Activated B cell treated with CpG ODN at 0.5 μM for 24 hours (primary cell): ENCODE measurements at places on chromosomes 3 and 15. TPM values are rescaled to one million over a fixed set of nuclear protein-coding genes. Genes with fewer than 3 reads are reported as not detected.

GRCh38 chr15:38670128-38671005, 105.8 kb upstream of the RASGRP1 start:
- peak; percentile 26 for DNase-seq

DNA sequence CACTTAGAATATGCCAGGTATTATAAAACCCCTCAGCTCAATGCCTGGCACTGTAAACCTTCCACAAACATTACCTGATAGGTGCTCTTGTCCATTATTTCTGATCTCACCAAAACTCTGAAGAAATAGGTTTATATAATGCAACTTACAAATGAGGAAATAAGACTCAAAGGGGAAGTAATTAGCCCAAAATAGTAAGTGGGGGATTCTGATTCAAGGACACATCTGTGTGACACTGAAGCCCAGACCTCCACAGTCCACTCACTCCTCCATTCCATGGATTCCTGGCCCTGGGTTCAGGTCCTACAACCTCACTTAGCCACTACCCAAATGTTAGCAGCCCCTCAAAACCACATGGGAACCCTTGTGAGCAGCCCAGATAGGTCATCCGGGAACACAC, 49.9 kb downstream of the TRANK1 start:
- DNase-seq: no peak

- DNase-seq: no peak
These were observed 1.2 kb upstream of the ICE2 start for GRCh38 chr15:60480149-60480548.

The KBTBD8 gene
- 45.4 and 53.3 TPM in 2 replicates for total RNA-seq

The C3orf22 gene
- not detected in 2 replicates for total RNA-seq

The FOXB1 gene
- not detected in 2 replicates for total RNA-seq

DNA sequence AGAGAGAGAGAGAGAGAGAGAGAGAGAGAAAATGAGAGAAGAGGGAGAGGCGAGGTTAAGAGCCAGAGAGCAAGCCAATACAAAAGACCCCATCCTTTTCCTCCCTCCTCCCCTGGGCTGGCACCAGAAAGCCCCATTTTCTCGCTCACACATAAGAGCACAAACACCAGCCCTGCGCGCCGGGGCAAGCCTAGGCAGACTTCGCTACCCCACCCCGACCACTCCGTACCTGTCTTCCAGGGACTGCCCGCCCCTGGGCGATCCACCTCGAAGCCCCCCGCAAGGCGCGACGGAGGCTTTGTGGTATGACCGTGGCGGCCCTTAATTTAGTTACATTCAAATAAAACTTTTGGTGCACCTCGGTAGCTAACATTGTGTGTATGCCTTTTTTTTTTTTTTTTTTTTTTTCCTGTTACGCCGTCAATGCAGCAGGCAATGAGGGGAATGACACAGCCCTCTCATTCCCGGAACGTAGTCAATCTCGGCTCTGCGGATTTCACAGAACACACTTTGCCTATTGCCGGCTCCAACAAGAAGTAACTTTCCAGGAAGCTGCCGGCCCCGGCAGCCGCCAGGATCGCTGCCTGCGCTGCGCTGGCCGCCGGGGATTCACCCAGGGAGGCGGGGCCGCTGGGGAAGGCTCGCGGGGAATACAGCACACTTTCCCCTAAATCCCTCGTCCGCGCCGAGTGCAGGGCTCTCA, 7.7 kb downstream of the BCL6 start:
- DNase-seq: peak; percentile 53

The ROBO1 gene
- total RNA-seq: 3.1 TPM in 2 replicates

DNA sequence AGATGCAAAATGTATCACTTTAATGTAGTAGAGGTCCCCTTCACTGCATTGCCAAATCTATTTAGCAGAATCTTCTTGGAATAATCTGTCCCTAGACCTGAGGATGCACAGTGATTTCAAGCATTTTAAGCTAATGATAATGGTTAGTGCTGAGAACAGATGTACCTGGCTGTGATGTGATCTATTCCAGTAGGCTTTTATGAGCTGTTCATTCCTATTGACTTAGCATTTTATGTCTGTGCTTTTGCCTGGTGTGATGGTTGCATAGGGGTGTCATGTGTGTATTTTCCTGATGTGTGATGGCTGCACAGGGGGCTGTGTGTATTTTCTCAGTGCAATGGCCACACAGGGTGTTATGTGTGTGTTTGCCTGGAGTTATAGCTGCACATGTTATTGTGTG, 272.9 kb downstream of the TIGIT start:
- DNase-seq: no peak

GRCh38 chr15:83057696-83058376, 9.2 kb downstream of the BTBD1 start:
- DNase-seq: no peak

DNA sequence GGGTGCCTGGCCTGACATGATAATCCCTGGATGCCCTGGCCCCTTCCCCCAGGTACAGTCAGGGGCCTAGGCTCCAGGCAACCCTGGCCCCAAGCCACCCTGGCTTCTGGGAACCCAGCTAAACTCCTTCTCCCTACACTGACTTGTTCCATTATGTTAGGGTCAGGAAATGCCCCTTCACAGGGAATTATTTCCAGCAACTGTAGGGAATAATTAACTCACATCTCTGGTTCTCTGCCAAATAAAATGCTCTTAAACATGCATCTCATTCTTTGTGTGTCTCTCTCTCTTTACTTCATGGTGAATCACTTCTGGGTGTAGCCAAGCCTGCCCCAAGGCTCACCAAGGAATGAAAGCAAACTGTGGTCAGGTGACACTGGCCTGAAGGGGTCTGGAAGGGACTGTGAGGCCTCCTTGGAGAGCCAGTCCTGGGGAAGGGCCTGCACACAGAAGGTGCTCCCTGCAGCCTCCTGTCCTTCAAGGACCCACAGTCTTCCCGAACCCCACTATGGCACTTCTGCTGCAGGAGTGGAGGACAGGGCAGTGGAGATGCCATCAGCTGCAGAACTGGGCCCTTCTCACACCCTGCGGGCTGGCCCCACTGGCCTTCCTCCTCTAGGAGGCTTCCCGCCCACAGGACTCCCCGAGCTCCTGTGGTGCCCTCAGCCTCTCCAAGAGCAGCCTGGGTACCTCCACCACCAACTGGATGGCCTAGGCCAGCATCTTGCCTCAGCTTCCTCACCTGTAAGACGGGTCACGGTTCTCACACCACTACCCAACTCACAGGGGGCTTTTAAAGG, 17.6 kb downstream of the TKT start:
- no peak for DNase-seq

- DNase-seq: no peak
These were observed at the start of gene EFHB for GRCh38 chr3:19934098-19934566. Gene EFHB, minus strand, starts transcription at chr3:19934217. Its CDS starts 199 bp downstream, at chr3:19934018.

DNA sequence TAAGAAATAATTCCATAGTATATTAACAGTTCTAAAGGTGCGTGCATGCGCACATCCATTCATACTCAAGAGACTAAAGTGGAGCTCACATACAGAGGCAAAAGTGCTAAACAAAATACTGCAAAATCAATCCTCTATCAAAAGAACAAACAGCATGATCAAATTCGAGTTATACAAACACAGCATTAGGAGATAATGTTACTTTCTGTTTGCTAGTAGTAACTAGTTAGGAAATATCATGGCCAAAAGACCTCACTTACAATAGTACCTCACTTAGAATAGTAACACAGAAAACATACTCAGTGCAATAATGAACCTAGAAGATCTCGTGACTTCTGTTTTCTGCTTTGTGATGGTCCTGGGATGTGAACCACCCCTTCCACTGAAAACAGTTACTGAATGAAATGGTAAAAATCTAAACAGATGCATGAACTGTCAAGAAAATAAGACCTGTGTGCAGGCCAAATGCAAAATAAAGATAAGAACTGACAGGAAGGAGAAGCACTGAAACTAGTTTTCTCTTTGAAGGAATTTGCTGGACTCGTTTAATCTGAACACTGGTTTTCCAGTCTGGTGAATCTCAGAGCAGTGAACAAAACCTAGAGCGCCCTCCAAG, 20.9 kb upstream of the CEMIP start:
- DNase-seq: no peak

GRCh38 chr3:194768586-194768985, 82.9 kb downstream of the FAM43A start:
- DNase-seq: no peak

- DNase-seq: peak; percentile 12
These were observed 2.8 kb downstream of the VIPR1 start for GRCh38 chr3:42505128-42505848.

DNA sequence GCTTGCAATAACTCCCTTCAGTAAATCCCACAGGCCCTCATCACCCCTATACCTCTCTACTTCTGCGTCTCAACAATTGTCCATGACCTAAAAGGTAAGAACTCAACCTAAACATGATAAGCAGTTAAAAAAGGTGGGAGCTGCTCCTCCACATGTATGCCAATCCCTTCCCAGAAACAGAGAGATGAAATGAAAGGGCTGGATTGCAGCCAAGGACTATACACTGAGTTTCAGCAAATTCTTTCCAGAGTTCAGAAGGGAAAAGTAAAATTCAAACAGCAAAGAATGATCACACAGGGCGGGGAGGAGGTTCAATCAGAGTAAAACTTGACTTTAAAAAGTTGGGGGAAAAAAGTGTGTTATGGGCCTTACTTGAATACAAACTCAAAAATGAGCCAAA, 27.5 kb downstream of the PLOD2 start:
- DNase-seq: no peak

GRCh38 chr3:82194870-82195269, 433.4 kb upstream of the GBE1 start:
- no peak for DNase-seq

The OR5K2 gene
- total RNA-seq: not detected in 2 replicates

- DNase-seq: no peak
These were observed 76.4 kb upstream of the TNFAIP8L3 start for GRCh38 chr15:51170882-51171633.

The ADGRG7 gene
- not detected in 2 replicates for total RNA-seq

DNA sequence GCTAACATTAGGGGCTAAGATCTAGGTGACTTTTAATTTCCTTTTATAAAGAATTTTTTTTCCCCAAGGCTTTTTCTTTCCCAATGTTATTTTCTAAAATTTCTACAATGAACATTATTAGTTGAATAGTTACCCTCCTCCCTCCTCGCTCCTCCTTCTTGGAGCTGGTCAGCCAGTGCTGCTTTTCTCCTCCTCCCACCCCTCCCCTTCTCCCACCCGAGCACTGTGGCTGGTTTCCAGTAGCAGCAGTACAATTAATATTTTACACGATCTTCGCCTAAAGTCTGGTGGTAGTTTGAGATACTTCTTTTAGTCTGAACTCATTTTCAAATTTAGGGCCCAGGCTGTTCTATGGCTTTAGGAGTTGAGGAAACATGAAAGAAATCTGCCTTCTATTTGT, 41.6 kb downstream of the EEFSEC start:
- no peak for DNase-seq

GRCh38 chr15:41934843-41935242, 37.5 kb downstream of the EHD4 start:
- peak; percentile 27 for DNase-seq

The PLA2G4D gene
- total RNA-seq: not detected in 2 replicates

- DNase-seq: no peak
These were observed 819.4 kb downstream of the DIPK2A start for GRCh38 chr3:144791034-144791433.

DNA sequence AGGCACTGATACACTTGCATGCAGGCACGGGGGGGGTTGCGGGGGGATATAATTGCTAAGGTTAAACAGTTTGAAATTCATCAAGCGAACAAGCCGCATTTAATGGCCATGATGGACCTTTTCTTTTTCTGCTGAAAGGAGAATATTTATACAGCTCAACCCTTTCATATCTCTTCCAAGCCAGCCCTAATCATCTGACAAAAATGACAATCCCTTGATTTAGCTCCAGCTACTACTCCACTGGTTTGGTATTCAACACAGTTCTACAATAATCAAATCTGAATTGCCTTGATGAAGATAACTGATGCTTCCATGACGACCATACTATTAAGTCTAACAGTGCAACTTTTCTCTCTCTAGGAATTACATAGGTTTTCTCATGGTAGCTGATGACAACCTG, 374.9 kb downstream of the PLCL2 start:
- DNase-seq: no peak

DNA sequence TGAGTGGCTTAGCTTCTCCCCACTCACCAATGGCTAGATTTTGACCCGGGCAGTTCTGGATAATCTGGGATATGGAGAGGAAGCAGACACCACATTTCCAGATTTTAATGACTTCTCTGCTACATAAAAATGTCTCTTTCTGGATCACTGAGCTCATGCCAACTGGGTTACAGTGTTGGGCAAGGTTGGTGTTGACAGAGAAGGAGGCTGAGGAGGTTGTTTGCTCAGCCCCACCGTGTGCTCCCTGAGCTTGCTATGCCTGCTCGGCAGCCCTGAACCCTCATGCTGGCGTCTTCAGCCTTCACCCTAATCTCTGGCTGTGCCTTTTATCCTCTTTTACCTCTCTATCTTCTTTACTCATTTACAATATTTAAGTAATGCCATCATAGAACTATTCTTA, 53.0 kb upstream of the KPNA4 start:
- DNase-seq: no peak

- DNase-seq: no peak
These were observed 624 bp downstream of the BRK1 start for GRCh38 chr3:10116138-10116460.

The ISY1 gene
- 47.7 and 52.9 TPM in 2 replicates for total RNA-seq

DNA sequence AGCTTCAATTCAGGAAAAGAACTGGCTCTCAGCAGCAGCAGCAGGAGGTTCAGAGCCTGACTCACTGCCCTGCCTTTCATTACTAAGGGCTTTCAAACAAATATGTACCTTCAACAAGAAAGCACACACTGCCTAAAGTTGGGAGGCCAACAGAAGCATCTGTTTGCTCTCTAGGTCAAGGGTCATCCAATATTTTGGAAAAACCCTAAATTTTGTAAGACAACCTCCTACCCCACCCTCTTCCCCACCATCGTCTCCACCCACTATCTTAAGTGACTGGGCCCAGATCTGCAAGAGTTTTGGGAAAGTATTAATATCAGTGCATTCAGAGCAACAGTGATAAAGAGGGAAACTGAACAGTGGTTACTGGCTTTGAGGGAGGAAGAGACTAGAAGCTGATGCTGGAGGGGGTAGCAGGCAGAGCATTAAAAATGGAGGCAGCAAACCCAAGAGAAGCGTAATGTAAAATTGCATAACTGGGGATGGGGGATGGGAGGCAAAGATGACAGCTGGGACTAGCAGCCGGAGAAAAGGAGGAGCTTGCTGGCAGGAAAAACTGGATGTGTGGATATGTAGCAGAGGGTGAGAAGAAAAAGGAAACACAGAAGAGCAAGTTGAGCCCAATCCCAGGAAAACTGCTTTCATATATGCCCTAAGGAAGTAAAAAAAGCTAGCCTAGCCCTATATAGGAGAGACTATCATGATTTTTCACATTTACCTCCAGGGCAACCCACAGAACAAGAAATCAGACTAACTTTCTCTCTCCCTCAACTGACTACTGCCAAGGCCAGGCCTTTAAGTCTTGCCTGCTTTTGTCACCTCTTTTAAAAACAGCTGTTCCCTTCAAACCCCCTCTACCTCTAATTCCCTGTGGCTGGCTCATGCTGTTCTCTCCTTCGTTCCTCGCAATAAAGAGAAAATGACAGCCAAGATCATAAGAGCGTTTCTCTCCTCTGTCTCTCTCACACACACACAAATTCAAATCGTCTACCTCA, 31.4 kb downstream of the NPTN start:
- no peak for DNase-seq

The NR2E3 gene
- total RNA-seq: not detected in 2 replicates
